ENCODE measurements at places on chromosomes 5 and 9. TPM values are rescaled to one million over a fixed set of nuclear protein-coding genes. Genes with fewer than 3 reads are reported as not detected.

GRCh38 chr9:117156144-117156688 is 258.6 kb downstream of the ASTN2 start:
- no peaks in the 10 kb centered on the region for H3K4me1 ChIP-seq
- H3K27me3 ChIP-seq, result no peaks in the 10 kb centered on the region
- DNase-seq, result no peak
- H3K4me3 ChIP-seq, result no peak overlapping the region
- H3K36me3 ChIP-seq, result no peaks in the 10 kb centered on the region
- no peak overlapping the region for H3K27ac ChIP-seq

DNA sequence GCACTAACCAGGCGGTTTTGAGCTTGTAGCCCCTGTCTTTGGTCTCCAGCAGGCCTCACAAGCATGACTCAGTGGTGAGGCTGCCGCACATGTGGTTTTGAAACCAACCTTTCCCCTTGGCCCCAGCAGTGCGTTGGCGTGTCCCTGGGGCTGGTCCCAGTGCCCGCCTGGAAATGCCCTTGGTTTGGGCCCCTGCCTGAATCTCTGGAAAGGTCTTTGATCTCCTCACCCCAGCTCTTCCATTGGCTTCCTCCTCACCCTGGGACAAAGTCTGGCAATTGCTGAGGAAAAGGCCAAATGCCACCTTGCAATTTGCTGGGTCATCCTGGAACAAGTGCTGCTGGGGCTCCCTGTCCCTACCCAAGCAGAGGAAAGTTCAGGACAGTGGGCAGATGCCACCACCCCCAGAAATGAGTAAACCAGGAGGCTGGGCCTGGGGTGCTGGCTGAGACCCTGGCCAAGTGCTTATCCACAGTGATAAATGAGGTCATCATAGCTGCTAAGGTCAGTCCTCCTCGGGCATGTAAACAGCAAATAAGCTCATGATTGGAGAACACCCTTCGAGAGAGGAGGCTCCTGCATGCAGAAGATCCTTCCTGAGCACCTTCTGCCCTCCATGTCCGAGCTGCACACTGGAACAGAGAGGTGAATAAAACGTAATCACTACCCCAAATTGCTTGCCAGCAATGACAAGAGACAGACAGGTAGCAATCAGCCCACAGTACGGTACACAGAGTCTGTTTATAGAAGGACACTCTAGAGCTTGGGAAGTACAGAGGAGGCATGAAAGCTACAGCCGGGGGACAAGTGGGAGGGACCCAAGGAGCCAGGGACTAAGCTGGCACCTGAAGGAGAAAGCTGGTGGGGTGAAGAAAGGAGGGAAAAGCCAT is 98.9 kb upstream of the CPEB4 start:
- DNase-seq, result no peak
- H3K27ac ChIP-seq, result no peak overlapping the region
- H3K27me3 ChIP-seq, result no peaks in the 10 kb centered on the region
- H3K4me1 ChIP-seq, result peaks cover 12% of the 10 kb centered on the region

DNA sequence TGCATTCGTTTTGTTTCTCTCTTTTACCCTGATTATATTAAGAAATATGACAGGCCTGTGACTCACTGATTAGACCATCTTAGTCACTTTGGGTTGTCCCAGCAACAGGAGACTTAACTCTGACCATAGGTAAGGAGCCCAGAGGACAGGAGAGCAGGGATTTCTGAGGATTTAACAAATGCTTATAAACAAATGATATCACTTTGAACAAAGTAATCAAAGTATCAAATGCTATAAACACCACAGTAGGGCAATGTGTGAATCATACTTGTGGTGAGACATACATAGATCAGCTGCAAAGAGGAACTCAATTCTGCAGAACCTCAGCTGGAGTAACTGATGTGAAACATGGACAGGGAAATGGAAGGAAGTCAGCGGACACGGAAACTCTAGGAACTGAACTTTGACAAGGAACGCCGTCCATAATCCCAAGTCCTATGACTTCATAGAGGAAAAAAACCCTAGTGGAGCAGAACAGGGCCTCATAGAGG is 190.6 kb upstream of the MSX2 start:
- no peaks in the 10 kb centered on the region for H3K4me1 ChIP-seq
- no peaks in the 10 kb centered on the region for H3K36me3 ChIP-seq
- H3K27me3 ChIP-seq, result no peaks in the 10 kb centered on the region
- H3K4me3 ChIP-seq, result no peak overlapping the region
- H3K27ac ChIP-seq, result no peak overlapping the region
- DNase-seq, result no peak

The IFNA13 gene
- not detected for total RNA-seq

The ANKRD18B gene
- 0.13 TPM for total RNA-seq

The RANBP17 gene
- 15.0 TPM for total RNA-seq

The UBE2QL1 gene
- total RNA-seq, result not detected
